ENCODE measurements at places on chromosomes 5 and 9.

GRCh38 chr5:38650946-38651345 lies 94.5 kb upstream of the LIFR start:
- no peak for DNase-seq

GRCh38 chr5:118126159-118126558 lies 862.2 kb downstream of the DTWD2 start:
- no peak for DNase-seq

GRCh38 chr5:148790545-148791333 lies 35.7 kb upstream of the ADRB2 start:
- DNase-seq = no peak

DNA sequence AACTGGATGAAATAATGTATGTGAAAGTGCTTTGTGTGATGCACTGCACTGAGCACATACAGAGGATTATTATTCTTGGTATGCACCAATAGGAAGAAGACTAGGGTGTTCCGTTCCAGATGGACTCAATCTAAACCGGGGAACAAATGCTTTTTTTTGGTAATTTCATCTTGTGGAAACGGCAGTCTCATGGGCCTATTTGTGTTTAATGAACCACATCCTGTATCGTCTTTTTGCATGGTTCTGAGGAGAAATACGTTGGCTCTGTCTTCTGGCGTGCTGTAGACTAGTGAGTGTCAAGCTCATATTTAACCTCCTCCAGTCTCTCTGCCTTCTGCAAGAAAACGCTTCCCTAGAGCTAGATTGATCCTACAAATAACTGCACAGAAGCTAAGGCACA lies 30.0 kb downstream of the TRIM32 start:
- no peak for DNase-seq

GRCh38 chr9:70260007-70260443 lies 1.2 kb downstream of the SMC5 start:
- DNase-seq = no peak

DNA sequence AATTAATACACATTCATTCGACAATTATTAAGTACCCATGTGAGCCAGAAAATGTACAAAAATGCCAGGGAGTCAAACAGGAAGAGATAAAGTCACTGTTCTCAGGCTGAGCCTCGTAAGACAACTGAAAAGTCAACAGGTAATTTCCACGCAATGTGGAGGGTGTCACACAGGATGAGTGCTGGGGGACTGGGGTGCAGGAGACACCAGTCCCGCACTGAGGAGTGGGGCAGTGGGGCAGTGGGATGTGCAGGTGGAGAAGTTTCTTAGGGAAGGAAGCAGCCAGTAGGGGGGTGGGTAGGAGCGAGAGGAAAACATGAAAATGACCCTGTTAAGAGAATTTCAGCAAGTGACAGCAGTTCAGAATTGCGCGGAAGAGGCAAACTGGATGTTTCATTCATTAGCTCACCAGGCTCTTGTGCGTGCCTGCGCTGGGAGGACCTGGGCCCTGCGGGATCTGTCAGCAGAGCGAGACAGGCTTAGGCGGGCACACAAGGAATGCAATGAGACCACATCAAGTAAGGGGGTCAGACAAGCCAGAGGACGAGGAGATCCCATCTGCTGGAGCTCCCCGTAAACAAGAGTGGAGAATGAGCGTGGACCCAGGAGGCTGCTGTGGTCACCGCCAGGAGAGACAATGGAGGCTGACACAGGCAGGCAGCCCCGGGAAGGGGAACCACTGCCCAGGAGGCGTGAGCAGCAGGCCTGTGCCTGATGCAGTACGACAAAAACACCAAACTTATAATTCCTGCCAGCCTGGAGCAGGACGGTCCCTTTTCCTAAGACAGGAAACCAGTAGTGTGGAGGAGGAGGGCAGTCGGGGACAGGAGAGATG lies 21.0 kb downstream of the CAMSAP1 start:
- DNase-seq = no peak

DNA sequence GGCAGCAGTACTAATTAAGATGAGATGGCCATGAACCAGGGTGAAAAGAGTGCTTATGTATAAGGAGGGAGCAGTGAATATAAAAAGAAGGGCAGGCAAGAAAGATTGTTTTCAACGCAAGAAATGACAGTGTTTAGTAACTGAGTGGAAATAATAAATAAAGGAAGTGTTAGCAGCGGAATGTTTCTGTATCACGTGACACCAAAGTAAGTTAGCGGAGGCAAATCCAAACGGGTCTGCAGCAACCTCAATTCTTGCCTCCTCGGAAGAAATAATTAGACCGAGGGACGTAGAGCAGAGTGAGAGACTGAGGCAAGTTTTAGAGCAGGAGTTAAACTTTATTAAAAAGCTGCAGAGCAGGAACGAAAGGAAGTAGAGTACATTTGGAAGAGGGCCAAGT lies 15.4 kb upstream of the GAS1 start:
- DNase-seq = no peak

All from CD4-positive, alpha-beta T cell treated with Interleukin-15 for 4 hours (primary cell).